ENCODE measurements at places on chromosomes 11 and 22.

DNA sequence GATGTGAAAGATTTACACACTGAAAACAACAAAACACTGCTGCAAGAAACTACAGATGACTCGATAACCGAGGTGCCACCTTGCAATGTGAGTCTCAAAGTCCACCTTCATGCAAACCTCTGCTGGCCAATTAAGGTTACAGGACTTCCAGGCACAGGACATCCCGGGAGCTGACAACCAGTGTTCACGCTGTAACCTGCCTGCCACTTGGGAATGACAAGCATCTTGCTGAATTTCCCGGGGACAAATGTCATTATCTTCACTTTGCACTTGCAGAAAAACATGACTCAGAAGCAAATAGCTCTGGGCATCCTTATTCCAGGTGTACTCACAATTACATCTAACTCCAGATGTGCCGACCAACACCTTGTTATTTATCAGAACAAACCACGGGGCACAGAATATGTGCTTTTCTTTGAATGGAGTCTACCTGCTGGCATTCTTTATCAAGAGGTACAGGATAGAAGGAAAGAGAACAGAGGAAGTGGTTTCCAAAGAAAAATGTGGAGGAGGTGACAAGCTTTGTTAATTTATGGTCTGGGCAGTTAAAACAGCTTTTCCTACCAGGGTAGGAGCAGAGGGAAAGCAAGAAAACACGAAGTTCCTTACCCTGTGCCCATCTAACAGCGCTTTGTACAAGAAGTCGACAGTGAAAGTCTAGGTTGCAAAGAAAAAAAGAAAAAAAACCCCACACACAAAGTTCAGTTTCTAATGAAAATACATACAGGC, 72.3 kb downstream of the SHANK2 start:
- no peak for DNase-seq

DNA sequence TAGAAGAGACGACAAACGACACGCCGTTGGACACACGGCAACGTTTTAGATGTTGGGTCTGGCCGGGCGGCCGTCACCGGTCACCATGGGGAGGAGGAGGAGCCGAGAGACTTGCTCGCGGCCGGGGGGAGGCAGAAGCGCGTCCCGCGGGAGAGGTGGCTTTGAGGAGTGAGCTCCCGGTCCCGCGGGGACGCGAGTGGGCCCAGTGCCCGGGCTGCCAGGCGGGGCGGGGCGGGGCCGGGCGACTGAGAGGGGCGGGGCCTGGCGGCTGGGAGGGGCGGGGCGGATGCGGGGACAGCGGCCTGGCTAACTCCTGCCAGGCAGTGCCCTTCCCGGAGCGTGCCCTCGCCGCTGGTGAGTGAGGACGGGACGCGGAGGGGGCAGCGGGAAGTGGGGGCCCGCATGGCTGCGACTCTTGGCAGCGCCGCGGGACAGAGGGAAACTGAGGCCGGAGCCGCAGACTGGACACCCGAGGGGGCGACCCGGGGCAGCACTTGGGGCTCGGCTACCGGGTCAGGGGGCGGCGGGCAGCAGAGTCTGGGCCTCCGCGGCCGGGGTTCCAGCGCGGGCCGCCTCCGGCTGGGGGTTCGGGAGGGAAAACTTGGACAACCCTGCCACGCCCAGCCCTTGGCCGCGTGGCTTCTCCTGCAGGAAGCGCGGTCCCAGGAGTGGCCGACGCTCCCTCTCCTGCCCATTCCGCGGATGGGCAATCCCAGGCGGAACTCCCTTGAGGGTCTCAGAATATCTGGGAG, at the start of gene TSPO:
TSS of gene TSPO (plus strand) at position 309 of the 752 bp plus-strand sequence. CDS start 7,680 bp downstream, outside the sequence.
- no peak for DNase-seq

DNA sequence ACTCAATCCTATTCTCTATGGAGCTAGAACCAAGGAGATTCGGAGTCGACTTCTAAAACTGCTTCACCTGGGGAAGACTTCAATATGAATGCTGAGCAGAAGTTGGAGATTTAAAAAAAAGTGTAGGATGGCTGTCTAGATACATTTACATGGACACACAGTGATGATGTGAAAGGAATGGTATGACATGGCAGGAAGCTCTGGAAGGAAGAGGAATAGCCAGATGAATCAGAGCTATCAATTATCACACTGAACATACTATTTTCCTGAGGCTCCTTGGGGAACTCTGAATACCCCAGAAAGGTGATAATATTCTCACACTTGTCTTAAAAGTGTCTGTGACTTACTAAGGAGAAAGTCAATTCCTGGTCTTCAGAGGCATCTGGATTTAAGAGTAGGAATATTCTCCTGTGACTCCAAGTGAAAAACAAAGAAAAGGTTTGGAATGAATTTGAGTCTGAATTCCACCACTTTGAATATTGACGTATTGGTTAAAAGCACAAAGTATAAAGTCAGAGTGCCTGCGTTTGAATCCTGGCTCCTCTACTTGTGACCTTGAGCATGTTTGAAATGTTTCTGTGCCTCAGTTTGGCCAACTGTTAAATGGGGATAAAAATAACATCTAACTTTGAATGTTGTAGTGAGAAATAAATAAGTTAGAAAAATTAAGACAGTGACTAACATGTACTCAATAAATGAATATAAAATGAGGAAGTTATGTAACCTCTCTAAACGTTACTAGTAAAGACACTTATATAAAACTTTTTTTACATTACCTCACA, 1.3 kb downstream of the OR52D1 start:
- no peak for DNase-seq

DNA sequence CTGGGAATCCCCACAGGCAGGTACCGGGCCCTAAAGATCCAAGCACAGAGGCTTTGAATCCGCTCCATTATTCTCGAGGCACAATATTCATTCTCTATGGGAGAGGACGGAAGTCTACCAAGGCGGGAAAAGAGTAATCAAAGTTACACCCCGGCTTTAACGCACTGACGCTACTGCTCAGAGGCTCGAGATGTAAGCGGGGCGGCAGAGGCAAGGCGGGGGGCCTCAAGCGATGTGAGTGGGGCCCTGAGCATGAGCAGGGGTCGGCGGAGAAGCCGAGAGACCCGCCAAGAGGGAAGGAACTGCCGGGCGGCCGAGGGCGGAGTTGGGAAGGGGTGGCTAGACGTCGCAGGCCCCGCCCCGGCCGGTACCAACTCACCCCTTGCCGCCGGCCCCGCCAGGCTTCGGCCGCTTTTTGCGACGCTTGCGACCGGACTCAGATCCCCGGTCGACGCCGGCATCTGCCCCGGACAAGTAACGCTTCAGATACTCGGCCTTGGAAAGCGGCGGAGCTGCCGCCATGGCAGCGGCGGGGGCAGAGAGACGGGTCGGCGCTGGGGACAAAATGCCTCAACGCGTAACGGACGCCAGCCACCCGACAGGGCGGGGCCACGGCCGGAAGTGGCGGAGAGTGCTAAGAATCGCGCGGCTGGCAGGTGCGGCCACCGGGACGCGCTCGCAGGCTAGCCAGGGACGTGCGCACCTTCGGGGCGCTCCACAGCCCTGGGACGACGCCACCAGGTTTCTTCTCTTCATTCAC, at the start of gene BUD13:
TSS of gene BUD13 (minus strand) at position 545 of the 760 bp plus-strand sequence. CDS start at position 522, 23 bp downstream.
- DNase-seq: peak; percentile 58

DNA sequence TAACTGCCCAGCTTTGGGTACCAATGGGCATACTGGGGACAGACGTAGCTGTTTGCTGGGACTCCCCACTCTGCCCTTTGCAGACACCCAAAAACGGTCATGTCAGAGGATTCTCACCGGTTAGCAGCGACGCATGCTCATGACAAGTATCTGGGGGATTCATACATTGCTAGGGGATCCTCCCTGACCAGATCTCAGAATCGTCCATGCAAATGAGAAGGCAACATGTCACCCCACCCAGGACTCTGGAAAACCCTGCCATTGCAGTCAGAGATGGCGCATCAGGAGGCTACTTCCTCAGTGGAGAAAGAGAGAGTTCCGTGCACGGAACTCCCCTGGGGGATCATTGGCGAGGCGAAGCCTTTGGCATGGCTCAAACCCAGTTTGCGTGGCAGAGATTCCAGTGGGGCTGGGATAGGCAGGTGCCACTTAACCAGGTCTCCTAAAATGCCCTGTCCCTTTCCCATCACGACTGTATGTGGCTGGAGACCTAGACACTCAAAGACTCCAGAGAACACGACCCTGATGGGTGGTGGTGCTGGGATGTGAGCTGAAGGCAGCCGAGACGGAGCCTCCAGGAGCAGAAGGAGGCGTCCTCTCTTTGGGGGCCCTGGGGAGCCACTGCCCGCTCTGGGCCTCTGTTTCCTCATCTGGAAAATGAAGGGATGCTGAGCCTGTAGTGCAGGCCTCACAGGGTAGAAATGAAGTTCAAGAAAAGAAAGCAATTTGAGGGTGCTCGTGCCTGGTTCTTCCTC, 4.9 kb downstream of the RGL4 start:
- no peak for DNase-seq

DNA sequence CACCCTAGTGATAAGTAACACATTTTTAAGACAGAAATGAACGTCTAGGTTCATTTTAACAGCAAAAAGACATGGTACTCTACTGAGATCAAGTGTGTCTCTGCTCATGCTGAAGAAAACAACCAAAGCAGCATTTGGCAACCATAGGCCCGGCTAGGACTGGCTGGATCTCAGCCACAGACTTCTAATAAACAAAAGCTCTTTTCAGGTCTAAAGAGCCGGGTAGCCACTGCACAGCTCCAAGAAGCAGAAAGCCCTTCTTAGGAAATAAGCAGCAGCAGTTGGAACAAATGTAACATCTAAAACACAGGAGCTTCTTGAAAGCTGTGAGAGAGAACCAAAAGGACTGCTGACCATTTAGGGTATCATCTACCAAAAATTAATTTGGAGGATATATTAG, 37.6 kb downstream of the PITPNB start:
- DNase-seq: no peak

GRCh38 chr22:46578251-46578823, 40.9 kb upstream of the CELSR1 start:
- no peak for DNase-seq

GRCh38 chr11:71095294-71095850, 157.0 kb downstream of the SHANK2 start:
- no peak for DNase-seq

DNA sequence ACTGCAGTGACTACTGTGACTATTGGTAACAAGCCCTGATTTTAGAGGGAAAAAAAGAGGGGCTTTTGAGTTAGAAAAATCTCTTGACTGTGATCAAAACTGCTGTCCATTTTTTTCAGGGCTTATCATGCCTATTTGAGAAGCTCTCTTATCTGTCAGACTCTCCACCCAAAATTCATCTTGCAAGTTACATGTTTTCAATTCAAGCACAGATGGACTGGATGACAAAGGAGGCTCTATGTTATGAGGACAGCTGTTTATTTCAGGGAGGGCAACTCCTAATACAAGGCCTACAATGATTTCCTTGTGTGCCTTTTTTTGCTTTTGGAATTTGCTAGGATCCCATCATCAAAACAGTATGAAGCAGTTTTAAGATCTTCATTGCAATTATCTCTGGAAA, 35.2 kb upstream of the USP47 start:
- no peak for DNase-seq

DNA sequence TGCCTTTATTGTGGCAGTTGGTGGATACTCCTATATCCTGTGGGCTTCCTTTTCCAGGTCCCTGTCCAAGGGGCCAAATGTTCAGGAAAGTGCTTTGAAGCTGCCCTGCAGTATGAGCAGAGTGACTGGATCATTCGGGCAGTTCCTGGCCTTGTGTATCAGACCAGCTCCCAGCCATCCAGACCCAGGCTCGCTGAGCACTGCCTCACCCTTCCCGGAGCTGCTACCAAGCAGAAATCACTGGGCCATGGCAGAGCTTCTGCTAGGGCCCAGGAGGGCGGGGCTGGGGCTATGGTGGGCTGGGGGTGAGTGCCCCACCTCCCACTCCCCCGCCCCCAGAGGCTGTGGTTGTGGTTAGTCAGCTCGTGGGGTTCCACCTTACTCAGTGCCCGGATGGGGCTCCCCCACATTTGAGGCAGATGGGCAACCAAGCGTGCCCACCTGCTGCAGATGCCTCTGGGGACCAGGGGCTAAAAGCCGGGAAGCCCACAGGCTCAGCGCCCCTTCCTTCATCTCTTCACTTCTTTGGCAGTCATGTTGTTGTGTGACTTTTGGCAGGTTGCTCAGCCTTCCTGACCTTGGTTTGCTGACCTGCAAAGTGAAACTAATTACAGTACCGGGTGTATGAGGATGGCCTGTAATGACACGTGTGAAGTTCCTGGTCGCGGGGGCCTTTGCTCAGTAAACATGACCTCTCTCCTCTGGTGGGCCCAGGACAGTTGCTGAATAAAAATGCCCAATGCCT, 2.1 kb upstream of the LRRC32 start:
- no peak for DNase-seq

GRCh38 chr22:48644997-48645396, 1182.7 kb downstream of the BRD1 start:
- DNase-seq: no peak

DNA sequence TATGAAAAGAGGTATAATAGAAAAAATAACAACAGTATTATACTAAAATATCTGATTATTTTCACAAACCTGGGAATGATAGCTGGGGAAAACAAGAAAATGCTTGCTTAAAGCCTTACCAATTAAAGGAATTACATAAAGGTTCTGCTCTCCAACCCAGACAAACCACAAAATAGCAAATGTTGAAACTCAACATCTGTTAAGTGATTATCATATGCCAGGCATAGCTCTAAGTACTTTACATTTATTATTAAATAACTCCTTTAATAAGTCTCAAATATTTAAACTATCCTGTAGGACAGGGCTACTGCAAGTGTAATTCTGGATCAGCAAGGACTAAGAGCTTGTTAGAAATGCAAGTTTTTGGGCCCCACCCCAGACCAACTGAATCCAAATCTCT, 20.1 kb downstream of the OR10A6 start:
- no peak for DNase-seq

GRCh38 chr11:104764710-104765045, 133.6 kb downstream of the CASP12 start:
- DNase-seq: no peak

- DNase-seq: no peak
These were observed 36.1 kb downstream of the AMBRA1 start for GRCh38 chr11:46557684-46558151.

- peak; percentile 90 for DNase-seq
These were observed 609.9 kb downstream of the BUD13 start for GRCh38 chr11:116162886-116163230.

GRCh38 chr11:32139896-32140520, 49.1 kb downstream of the RCN1 start:
- DNase-seq: no peak

DNA sequence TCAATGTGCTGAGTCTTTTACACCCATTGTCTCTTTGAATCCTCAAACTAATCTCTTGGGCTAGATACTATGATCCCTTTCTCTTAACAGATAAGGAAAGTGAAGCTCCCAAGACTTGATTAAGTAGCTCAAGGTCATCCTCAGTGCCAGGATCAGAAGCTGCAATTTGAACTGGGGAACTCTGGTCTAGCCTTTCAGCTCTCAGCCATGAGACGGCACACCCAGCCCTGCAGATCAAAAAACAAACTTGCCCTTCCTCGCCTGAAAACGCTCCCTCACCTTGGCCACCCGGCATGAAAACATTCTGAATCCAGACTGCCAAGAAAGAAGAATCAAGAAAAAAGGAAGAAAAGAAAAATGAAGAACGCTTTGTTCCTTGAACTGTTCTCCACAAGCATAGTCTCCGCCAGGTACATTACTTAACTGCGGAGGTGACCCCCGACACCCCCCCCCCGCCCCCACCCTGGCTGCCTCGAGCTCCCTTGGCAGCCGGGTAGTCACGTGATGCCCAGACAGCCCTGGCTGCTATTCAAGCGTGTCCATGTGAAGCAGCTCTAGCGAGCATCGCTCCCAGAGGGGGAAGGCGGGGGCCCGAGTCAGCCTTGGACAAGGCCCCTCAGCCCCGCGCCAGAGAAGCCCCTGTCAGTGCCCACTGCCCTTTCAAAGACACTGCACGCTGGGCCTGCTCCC, 451.2 kb downstream of the MIAT start:
- no peak for DNase-seq

GRCh38 chr11:103367650-103368049, 258.4 kb downstream of the DYNC2H1 start:
- no peak for DNase-seq

- DNase-seq: no peak
These were observed 51.7 kb upstream of the FBXO3 start for GRCh38 chr11:33825854-33826560.
